ENCODE measurements at places on chromosomes 1 and 21.

DNA sequence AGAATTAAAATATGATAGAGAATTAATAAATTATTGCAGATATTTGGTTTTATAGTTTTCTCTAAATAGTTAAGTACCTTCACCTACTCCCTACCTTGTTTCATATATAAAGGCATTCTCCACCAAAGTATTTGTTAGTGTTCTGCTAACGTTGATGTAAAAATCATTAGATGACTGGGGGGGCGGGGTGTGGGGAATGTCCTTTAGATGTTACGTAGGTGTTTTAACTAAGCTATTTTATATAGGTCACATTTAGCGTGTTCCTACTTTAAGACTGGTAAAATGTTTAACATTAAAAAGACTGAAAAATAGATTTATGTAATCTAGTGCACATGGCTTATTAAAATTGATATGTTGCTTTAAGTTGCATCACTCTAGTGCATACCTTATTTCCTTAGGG is 48.6 kb downstream of the PTPRC start:
- no peak for DNase-seq

DNA sequence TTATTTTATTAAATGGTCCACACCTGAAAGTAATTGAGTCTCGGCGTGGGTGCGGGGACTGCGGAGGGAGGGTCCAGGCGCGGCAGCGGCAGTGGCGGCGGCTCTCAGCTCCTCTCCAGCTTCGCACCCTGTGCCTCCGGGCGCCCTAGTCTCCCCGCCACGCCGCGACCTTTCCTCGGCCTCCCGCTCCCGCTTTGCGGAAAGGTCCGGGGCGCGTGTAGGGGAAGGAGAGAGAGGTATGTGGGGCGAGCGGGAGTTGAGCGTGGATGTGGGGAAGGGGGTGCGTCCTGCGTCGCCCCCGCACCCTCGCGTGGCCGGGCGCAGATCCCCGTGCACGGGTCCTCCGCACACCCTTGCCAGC is 13.4 kb upstream of the ALX3 start:
- DNase-seq: no peak

DNA sequence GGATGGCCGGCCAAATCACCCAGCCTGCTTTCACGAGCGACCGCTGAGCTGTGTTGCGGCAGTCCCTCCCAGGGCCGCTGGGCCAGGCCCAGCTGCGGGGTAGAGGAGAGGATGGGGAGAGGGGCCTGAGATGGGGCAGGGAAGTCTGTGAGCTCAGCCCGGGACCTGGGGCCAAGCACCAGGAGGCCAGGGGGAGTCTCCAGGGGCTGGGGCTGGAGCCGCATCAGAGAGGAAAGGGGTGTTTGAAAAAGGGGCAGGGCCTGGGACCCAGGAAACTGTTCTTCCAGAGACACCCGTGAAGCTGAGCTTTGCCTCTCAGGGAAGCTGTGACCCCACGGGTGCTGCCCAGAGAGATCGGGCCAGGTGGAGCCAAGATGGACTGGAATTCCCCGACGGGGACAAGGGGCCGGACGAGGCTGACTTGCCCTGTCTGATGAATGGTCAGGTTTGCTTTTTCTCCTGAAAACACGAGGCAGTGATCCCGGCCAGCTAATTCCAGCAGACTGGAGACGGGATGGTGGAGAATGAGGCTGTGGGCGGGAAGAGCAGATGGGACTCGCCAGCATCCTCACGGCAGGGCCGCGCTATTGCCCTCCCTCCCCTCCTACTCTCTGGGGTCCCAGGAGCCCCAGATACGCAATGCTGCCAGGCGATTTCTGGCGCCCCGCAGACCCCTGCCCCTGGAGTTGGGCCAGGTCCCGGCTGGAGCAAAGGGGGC is 40.3 kb upstream of the COL18A1 start:
- no peak for DNase-seq

- no peak for DNase-seq
These were observed 58.5 kb downstream of the SLC25A24 start for GRCh38 chr1:108141621-108142020.

DNA sequence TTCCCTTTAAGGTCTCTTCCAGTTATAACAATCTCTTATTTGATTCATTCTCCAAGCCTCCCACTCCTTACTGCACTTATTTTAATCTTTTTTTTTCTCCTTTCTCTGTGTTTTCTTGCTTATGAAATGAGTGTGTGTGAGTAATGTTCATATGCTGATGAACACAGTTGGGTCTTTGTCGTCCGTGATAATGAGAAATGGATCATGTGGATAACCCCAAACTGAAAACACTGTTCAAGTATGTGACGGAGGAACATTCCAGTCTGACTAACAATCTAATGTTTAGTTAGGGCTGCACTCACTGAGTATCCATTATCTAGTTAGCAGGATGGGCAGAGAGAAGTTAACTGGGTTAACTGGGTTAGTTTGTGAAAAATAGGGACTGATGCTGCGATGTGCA is 253.1 kb upstream of the DUSP10 start:
- no peak for DNase-seq

DNA sequence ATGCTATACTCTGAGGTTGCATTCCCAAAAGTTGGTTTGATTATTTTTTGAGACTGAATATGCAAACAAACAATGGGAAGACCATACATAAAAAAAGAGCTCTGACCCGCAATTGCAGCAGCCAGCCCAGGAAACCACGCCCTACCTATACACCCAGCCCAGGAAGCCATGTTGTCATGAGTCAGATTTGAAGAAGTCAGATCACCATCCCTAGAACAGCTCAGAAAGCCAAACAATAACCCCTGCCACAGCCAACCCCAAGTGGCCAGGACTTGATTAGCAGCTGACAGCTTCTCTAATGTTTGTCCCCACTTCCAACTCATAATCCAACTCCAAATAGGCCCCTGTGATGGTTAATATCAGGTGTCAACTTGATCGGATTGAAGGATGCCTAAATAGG is 621.9 kb downstream of the NPHP4 start:
- DNase-seq: no peak

Data from stimulated activated CD4-positive, alpha-beta T cell treated with anti-CD3 and anti-CD28 coated beads, Interleukin-1b, Interleukin-23, amount 100 ng/mL, for 1 hour (primary cell).